ENCODE measurements at places on chromosomes 4 and X.

- DNase-seq, result peak; percentile 3
Observed at GRCh38 chr4:176150356-176150682, 45.1 kb downstream of the SPATA4 start.

GRCh38 chr4:186606591-186606992 lies 51.2 kb upstream of the MTNR1A start:
- no peak for DNase-seq

GRCh38 chrX:45806410-45807121 lies 605.9 kb upstream of the DIPK2B start:
- peak; percentile 76 for DNase-seq

GRCh38 chrX:84108584-84108983 lies 79.4 kb downstream of the RPS6KA6 start:
- no peak for DNase-seq

DNA sequence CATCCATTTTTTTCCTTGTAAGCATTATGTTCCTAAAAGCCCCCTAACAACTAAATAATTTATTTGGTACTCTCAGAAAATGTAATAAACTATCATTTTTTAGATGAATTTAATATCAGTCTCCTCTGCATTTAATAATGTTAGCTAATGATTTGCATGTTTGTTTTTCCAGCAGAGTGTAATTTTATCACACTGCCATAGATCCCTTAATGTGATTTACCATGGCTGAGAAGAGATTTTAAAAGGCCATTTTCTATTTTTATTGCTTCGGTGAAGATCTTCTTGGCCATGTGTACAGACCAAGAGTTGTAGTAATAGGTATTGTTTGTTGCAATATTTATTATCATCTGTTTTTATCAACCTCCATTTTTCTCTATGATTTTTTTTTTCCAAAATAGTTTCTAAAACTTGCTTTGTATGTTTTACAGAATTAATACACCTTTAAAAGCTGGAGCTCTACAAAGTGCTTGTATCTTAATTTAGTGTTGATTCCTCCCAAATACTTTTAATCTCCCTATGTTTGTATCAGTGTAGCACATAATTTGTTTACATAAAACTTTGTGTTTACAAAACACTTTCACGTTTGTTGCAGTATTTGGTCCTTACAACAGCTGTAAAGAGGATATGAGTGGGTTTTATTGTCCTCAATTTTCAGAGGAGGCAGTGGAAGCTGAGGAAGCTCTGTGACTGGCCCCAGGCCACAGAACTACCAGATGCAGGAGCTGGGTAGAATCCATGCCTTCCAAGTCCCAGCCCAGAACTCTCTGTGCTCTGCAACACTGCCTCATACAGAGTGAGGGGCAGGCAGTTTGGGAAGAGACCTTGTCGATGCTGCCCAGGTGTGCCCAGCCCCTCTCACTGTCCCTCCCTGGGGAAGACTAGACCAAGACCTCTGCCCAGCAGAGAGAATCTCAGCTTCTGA lies 58.1 kb downstream of the FAM114A1 start:
- DNase-seq, result no peak

GRCh38 chr4:86565651-86566050 lies 28.5 kb upstream of the PTPN13 start:
- no peak for DNase-seq

- no peak for DNase-seq
Observed at GRCh38 chrX:108439426-108439942, at the start of gene COL4A5. Gene COL4A5 (plus strand): TSS chrX:108439838. CDS start chrX:108440126, 288 bp downstream.

- DNase-seq, result peak; percentile 60
Observed at GRCh38 chrX:65601530-65602220, 65.8 kb upstream of the MSN start.

GRCh38 chr4:125105561-125105960 lies 209.2 kb upstream of the FAT4 start:
- DNase-seq, result peak; percentile 38

- no peak for DNase-seq
Observed at GRCh38 chr4:55077577-55077976, 47.8 kb downstream of the KDR start.

GRCh38 chrX:28311466-28311865 lies 275.8 kb upstream of the IL1RAPL1 start:
- no peak for DNase-seq

- DNase-seq, result no peak
Observed at GRCh38 chrX:40388441-40388840, 192.3 kb upstream of the ATP6AP2 start.

GRCh38 chr4:25953740-25954139 lies 39.7 kb downstream of the SMIM20 start:
- DNase-seq, result no peak

GRCh38 chr4:164904336-164904735 lies 27.4 kb downstream of the APELA start:
- no peak for DNase-seq

- no peak for DNase-seq
Observed at GRCh38 chr4:173498771-173499170, 31.3 kb downstream of the HAND2 start.

DNA sequence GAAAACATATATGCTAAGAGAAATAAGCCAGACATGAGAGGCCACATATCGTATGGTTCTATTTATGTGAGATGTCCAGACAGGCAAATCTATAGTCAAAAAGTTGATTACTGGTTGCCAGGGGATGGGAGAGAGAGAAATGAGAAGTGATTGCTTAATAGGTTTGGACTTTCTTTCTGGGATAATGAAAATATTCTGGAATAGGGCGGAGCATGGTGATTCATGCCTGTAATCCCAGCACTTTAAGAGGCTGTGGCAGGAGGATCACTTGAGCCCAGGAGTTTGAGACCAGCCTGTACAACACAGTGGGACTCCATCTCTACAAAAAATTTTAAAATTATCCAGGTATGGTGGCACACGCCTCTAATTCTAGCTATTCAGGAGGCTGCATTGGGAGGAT lies 22.4 kb downstream of the RBM47 start:
- no peak for DNase-seq

- no peak for DNase-seq
Observed at GRCh38 chr4:140031061-140031460, 122.9 kb downstream of the MAML3 start.

- DNase-seq, result no peak
Observed at GRCh38 chrX:138771047-138771446, 59.5 kb upstream of the FGF13 start.

DNA sequence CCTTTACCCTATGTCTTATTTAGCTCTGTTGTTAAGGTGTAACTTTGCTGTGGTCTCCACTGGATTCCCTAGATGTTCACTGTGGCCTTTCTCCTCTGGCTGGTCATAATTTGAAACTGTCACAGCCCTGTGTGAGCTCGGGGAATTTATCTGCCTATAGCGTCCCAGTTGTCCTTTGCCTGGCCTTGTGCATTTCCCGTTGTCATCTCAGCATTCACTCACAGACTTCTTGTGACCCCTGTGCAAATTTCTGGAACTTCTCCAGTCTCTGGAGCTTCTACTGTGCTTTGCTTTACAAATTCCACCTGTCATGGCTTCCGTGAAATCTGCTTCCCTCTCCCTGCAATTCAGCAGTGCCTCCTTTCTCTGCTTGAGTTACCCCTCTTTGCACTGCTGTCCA lies 106.7 kb downstream of the WWC2 start:
- DNase-seq, result no peak

DNA sequence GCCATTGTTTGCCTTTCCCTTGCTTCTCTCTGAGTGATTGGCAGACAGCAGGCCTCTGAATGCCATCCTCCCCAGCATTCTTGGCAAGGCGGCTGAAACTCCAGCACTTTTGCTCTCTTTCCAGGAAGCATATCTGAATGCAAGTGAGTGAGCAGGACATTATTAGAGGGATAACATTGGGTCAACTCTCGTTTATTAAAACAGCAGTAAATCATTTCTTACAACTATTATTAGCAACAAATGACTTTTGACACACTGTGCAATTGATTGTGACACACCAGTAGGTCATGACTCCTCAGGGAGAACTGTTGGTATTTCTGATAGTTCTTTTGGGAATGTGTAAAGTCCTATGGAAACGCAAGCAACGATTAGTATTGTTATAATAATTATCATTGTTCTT lies 103.8 kb downstream of the EFNB1 start:
- no peak for DNase-seq

DNA sequence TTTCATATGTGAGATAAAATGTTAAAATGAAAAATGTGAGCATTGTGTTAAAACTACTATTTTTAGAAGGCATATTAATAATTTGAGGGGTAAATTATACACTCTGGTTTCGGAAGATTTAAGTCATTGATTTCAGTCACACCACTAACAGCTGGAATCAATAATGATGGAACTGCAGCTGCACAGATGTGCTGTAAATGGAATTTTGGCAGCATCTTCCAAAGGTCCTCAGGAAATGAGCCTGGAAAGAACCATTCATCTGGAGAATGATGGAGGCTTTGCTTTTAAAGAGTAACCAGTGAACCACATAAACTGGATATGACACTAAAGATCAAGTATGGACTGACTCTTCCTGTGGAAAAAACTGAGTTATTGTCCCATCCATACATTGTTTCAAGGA lies 759.0 kb upstream of the EPHA5 start:
- no peak for DNase-seq

DNA sequence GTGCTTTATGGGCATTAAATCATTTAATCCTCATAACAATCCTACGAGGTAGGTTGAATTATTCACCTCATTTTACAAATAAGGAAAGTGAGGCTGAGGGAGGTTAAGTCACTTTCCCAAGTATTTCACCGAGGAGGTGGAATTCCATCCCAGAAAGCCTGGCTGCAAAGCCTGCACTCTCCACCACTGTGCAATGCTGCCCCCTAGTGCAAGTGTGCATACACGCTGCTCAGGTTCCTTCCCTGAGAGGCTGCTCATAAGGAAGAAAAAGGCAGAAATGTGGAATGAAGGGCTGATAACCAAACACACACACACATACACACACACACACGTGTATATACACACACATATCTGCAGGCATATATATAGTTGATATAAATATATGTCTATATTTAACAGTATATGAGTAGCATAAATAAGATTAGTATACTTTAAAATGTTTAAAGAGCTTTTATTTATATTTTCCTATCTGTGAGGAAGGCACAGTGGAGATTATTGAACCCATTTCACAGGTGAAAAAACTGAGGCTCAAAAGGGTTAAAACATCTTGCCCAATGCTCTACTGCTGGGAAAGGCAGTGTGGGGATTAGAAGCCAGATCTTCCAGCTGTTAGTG lies 714.5 kb upstream of the TENM3 start:
- no peak for DNase-seq
